ENCODE measurements at places on chromosomes 11 and 22.

DNA sequence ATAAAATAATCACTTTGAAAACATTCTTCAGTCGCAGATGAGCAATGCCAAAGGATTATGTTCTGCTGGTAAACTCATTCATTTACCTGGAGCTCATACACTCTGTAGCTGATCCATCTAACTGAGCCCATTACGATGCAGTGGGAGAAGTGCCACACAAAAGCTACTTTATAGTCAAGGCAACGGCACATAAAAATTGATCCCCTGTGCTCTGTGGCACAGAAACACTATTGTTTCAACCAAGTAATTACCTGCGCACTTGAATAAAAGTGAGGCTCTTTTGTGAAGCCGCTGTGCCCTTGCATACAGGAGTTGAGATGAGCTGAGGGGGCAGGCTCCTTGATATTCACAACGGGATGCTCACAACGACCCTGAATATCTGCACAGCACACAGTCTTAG is 7.2 kb downstream of the DKK3 start:
- DNase-seq = no peak

- no peak for DNase-seq
These were observed 55.2 kb downstream of the SLC1A2 start for GRCh38 chr11:35363854-35364780.

GRCh38 chr11:72135891-72136683 is 562 bp downstream of the FOLR3 start:
- no peak for DNase-seq

DNA sequence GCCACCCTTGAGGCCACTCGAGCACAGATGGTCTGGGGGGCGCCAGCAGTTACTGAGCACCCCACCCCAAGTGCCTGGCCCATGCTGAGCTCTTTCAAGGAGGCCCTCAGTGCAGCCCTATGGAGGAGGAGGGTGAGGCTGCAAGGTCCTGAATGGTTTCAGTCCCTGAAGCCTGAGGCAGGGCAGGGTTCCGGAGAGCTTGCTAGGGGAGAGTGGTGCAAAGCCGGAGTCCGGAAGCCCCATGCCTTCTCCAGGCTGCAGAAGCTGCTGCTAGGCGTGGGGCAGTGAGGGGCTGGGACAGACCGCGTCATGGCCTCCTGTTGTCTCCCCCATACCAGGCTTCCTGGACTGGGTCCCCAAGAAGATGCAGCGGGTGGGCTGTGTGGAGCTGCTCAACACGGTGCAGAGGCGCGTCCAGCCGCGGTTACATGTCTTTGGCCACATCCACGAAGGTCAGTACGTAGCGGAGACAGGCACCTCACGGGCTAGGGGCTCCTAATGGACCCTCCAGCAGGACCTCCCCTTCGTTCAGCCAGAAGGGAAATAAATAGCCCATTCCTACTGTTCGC is 90.6 kb downstream of the MPPED1 start:
- DNase-seq = no peak

DNA sequence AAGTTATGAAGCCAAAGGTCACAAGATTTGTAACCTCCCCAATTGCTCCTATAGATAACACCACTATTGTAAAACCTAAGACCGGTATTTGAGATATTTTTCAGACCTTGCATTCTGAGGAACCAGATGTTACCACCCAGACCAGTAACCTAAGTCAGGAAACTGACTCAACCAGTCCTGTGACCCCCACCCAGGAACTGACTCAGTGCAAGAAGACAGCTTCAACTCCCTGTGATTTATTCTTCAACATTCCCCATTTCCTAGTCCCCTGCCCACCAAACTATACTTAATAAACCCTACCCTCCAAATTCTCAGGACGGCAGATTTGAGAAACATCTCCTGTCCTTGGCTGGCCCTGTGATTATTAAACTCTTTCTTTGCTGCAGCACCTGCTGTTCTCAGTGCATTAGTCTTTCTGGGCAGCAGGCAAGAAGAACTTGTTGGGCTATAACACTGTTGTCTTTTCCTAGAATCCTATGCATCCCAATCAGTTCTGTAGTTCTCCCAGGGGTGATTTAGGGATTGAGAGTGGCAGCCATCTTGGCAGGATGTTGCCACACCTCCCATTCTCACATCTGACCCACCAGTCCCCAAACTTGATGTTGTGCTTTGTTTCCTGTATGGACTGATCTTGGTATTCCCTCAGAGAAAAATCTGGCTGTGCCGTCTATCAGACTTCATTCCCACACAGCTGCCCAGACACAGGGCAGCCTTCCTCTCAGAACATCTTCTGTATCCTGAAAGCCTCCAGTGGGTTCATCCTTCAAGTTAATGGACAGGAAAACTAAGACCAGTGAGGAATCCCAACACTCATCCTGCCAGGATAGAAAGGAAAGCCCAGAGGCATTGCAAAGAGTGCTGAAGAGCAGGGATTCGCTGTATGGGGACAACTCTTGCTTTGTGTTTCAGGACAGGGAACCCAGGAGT is 104.0 kb downstream of the PDE2A start:
- DNase-seq = no peak

GRCh38 chr11:79437278-79437980 is 3.4 kb downstream of the TENM4 start:
- DNase-seq = no peak

DNA sequence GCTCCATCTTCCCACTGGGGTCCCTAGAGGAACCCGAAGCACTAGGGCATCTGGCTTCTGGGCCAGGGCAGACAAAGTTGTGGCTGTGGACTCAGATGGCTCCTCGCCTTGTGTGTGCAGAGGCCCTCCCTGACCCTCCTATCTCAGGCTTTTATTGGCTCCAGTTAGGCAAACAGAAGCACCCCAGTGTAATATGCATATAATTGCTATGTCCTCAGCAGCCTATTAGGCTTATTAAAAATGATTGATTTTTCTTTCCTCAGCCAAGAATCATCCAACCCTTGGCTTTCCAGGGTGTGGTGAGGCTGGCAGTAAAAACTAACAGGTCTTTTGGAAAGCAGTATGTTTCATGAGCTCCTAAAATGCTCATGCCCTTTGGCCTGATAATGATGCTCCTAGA is 22.3 kb downstream of the UPB1 start:
- DNase-seq = no peak

DNA sequence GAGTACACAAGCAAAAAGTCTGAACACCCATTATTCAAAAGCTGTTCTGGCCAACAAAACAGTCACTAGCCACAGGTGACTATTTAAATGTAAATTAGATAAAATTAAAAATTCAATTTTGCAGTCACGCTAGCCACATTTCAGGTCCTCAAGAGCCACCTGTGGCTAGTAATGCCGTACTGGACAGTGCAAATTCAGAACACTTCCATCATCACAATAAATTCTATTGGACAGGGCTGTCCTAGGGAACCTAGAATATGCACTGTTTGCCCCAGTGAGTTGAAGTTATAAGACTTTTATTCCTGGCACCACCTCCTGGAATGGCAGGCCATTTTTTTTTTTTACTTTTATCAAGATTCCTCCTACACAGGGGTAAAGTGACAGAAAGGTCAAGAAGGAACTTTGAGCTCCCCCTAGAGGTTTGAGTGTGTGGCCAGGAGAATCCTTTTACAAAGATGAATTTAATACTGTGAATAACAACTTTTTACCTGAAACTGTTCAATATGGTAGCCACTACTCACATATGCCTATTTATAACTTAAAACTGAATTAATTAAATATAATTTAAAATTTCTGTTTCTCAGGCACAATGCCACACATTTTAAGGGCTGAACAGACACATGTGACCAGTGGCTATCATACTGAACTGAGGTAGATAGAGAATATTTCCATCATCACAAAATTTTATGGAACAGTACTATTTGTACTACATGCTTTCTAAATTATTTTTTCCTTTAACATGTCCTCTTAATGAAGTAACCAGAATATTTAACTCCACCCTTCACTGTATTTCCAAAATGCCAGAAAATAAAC is 6.5 kb downstream of the MSANTD2 start:
- DNase-seq = no peak

GRCh38 chr22:32341122-32341740 is 16.4 kb upstream of the RFPL3 start:
- no peak for DNase-seq
